ENCODE measurements at places on chromosomes 6 and 20.

- no peak for DNase-seq
These were observed 138.7 kb downstream of the FOXO3 start for GRCh38 chr6:108699290-108700041.

GRCh38 chr20:32980131-32980941, 23.9 kb downstream of the SUN5 start:
- DNase-seq, result no peak

- DNase-seq, result no peak
These were observed 8.3 kb downstream of the PHF3 start for GRCh38 chr6:63643862-63644261.

GRCh38 chr6:70353448-70353847, 50.6 kb upstream of the COL9A1 start:
- DNase-seq, result no peak

DNA sequence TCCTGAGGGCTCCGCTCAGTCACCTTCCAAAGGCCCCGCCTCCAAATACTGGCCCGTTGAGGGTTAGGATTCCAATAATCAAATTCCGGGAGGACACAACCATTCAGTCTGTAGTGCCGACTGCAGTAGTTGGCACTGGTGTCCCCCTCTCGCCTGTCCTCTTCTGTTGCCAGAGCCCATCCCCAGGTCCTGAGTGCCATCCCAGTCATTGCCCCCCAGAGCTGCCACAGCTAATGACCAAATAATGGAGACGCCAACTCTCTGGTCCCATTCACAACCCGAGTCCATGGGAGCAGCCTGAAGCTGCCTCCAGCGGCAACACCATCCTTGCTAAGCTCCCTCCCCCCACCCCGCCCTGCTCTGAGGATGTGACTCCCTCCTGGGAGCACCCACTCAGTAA, 115.9 kb downstream of the JPH2 start:
- no peak for DNase-seq

DNA sequence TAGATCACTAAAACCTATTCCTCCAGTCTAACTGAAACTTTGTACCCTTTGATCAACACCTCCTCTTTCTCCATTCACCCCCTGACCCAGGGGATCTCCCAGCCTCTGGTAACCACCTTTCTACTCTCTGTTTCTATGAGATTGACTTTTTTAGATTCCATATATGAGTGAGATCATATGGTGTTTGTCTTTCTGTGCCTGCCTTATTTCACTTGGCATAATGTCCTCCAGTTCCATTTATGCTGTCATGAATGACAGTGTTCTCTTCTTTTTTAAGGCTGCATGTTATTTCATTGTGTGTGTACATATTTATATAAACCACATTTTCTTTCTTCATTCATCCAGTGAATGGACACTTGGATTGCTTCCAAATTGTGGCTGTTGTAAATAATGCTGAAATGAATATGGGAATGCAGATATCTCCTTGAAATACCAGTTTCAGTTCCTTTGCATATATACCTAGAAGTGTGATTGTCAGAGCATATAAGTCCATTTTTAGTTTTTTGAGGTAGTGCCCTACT, 57.7 kb downstream of the DHX35 start:
- DNase-seq, result no peak

DNA sequence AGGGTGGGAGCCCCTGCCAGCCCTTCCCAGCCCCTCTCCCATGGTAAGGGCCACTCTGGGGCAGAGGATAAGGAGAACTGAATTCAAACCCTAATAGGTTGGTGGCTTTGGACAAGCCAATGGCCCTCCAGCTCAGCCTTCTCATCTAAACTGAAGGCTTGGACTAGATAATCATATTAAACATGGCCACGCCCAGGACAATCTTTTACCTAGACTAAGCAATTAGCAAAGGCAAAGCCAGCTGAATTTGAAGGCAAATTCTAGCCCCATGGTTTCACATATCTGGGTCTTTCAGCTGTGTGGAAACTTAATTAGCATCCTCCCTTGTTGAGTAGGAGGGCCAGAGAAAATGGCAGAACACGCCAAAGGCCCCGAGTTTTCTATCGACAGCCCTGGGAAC, 10.7 kb downstream of the SLC22A23 start:
- DNase-seq, result no peak

GRCh38 chr20:38547288-38548085, 33.5 kb upstream of the ADIG start:
- DNase-seq, result no peak

DNA sequence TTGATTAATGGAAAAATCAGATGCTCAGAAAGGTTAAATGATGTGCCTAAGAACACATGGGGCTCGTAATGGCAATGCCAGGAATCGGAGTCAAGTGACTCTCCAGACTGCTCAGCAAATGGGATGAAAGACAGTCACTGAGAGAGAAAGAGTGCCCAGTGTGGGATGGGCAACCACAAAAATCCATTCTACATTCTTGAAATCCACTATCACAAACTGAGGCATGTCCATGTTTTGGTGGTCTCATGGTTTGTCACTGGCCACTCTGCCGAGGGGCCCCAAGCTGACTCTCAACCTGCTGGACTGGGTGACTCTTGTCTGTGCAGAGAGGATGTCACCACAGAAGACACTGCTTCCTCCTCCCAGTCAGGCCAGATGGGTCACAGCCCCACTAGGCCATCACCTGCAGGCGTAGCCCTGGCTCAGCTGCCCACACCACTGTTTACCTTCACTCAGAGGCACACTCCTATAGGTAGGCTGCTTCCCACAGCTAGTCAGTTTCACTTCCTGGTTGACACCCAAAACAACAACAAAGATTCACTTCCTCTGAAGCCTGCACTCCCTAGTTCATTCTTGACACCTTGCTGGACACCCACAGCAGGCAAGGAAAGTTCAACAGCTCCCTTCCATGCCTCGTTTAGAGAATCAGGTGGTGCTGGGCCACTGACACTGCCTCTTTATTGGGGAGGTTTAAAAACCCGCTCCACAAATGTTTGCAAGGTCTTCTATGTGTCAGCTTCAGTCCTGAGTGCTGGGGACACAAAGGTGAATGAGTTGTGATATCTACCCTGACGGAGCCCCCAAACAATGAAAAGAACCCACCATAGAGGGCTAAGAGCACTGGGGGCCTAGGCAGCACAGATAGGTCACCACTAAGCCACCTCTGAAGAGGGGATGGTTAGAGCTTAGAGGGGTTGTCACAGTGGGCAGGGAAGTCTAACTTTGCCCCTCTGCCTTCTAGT, 21.7 kb downstream of the MAP1LC3A start:
- no peak for DNase-seq

GRCh38 chr6:147506704-147507114, 1.8 kb upstream of the SAMD5 start:
- DNase-seq, result no peak

GRCh38 chr6:50049829-50050228, at the start of gene DEFB112:
DEFB112 (minus strand) TSS chr6:50049929; CDS start chr6:50049869, 60 bp downstream.
- no peak for DNase-seq

GRCh38 chr6:64254558-64254957, 619.0 kb downstream of the PHF3 start:
- no peak for DNase-seq

DNA sequence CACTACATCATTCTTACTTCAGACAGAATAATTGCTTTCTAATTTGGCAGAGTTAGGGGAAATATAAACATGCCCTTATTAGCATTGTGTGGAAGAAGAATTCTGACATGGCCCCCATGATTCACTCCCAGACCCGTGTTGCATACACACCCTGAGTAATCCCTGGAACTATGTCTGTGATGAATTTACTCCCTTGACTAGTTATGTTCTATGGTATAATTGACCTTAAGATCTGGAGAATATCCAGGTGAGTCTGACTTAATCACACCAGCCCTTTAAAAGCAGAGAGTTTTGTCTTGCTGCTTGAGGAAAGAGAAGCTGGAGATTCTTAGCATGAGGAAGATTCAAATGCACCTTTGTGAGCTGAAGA, 262.9 kb downstream of the SOX4 start:
- no peak for DNase-seq

- DNase-seq, result no peak
These were observed 195.5 kb upstream of the FBXL4 start for GRCh38 chr6:99143108-99143861.

DNA sequence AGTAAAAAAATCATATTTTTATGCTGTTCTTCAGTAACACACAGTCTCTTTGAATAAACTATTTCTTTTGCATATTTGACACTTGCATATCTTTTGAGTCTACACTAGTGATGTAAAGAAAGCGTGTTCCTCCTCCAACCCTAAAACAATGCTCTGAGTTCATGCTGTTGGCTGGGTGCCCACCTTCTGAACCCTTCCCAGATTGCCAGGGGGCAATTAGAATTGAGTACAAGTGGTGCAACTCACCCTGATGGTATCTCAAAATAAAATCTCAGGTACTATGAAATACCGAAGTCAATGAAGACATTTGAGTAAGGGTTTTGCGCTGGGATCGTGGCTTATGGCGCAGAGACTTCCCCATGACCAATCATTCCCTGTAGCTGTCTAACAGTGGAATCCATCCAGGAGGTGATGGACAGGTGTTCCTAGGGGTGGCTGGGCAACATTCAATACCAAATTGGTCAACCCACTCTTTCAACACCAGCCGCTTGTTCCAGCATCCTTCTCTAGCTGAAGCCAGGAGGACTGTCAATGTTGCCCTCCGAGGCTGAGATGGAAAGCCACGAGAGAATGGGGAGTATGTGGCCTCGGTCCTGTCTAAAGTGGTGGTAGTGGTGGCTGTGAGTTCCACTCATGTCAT, 94.4 kb upstream of the ZNFX1 start:
- no peak for DNase-seq

DNA sequence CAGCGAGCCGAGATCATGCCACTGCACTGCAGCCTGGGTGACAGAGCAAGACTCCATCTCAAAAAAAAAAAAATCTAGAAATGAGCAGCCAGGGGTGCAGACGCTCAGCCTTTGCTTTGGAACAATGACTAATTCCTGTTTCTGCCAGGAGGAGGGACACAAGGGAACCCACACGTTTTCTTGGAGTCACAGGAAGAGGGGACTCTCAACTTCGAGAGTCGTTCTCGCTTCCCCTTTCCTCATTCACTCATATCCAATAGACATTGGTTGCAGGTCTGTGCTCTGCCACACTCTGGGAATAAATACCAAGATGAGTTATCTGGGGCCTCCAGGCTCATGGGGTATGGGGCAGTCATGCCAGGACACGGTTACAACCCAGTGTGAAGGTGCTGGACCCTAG, 91.5 kb upstream of the RREB1 start:
- no peak for DNase-seq

DNA sequence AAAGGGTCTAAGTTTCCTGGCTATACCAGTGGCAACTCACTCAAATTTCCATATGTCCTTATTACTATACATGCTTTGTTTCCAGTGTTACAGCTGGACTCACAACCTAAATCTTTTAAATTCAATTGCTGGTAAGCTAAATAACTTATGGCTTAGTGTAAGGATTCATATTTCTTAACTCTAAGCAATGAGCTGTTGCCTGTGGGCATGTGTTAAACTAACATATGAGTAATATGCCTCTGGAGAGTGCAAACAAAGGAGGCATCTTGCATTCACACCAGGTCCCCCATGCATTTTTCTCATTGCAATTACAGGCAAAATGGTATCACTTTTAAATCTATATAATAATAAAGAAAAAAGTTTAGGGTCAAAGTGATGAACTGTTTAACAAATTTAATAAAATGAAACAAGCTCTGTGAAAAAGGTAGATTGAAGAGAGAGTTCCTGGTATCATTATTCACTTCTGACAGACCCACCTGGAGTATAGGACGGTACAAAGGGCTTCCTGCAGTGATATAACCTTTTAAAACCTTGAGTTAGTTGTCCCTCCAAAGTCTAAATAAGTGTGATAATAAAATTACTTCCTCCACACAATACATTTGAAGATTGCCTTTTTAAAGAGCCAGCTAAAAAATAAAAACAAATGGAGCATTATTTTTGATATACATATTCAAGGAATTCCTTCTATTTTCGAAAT, 57.6 kb upstream of the HMGCLL1 start:
- no peak for DNase-seq

DNA sequence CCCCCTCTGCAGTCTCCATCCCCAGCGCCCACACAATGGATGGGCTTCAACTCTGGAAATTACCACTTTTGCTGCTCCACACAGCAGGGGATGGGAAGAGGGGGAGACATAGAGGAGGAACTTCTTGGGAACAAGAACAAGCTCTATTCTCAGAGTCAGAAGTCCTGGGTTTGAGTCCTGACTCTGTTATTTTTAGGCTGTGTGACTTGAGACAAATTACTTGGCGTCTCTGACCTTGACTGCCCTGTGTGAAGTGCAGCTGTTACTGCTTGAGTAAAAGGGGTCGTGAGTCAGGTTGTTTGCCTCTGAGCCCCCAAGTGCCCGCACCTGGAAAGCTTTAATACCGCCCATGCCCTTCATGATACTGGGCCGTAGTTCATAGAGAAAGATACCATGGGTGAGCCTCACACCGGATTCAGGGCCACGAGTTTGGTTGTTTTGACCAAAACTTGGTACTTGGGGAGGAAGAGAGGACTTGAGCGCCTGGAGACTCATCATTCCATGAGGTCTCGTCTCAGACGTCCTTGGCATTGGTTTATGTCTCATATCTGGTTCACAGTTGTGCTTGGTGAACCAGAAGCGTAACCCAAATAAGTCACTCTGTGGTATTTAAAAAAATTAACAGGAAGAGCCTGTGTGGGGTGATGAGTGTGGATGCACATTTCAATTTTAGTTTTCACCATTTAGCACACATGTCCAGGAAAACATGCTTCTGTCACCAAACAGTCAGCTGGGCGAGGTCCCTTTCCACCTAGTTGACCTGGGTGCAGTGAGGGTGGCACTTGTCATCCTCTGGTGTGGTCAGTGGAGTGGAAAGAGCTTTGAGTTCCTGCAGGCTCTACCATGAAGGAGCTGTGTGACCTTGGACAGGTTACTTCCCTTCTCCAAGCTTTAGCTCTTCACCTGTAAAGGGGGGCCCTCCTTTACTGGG, 75.6 kb downstream of the CDC5L start:
- DNase-seq, result no peak

- DNase-seq, result no peak
These were observed 246.0 kb upstream of the TENT5A start for GRCh38 chr6:81998432-81998831.

DNA sequence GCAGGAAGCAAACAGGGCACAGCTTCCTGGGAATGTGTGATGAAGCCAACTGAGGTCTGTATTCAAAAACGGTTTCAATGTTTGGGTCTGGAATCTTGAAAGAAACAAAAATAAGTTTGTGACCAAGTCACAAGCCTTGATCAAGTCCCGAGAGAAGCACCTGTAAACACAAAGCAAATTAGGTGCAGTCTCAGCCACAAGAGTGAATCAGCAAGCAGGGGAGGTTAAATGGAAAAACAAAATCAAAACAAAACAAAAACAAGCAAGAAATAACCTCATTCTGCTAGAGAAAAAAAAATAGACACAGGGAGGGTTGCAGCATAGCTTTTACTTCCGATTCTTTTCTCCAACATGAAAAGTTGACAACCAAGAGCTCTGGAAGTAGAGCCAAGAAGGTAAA, 201.7 kb downstream of the CLIC5 start:
- no peak for DNase-seq

All from activated naive CD8-positive, alpha-beta T cell treated with anti-CD3 and anti-CD28 coated beads, Interleukin-2, amount 50 U/mL, for 16 hours (primary cell).